ENCODE measurements at places on chromosomes 7 and 10. TPM values are rescaled to one million over a fixed set of nuclear protein-coding genes. Genes with fewer than 3 reads are reported as not detected.

DNA sequence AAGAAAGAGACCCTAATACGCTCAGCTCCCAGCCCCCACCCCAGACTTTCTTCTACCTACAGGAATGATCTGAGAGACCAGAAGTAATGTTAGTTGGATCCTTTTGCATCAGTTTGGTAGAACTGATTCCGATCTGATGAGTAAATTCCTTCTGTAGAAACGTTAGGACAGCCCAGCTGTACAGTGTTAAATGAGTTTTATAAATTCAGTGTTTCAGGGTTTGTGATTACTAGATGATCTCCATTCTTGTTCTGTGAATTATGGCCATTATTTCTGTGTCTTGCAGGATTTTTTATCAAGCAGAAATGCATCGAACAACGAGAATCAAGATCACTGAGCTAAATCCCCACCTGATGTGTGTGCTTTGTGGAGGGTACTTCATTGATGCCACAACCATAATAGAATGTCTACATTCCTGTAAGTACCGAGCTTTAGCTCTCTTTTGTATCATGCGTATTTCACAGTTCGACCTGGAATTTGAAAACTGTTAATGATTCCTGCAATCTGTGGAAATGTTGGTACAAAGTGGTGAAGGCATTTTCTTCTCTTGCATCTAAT lies 5.3 kb downstream of the BMI1 start:
- DNase-seq: no peak

DNA sequence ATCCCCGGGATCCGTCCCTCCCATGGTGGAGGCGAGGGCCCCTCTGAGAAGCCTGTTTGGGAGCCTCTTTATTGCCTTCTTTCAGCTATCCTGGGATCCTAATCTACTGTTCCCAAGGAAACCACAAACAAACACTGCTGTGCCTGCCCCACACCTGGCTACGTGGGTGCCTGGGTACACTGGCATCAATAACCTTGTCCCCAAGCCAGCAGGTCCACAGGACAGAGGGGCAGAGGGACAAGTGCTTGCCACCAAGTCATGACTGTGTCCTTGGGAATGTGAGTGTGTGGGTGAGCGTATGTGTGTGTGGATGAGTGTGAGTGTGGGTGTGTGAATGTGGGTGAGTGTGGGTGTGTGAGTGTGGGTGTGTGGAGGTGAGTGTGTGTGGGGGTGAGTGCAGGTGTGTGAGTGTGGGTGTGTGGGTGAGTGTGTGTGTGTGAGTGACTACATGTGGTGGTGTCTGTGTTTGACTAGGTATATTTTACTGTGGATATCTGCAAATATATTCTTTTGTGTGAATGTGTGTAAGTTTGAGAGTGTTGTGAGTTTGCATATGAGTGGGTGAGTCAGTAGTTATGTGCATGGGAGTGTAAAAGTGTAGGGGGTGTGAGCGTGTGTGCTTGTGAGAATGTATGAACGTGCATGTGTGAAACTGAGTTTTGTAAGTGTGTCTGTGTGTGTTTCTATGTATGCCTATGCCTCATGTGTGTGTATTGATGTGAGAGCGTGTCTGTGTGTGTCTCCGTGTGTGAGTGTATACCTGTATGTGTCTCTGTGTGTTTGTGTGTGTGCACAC lies 96.1 kb downstream of the TNS3 start:
- DNase-seq: no peak

The CDHR3 gene
- 0.74 TPM for total RNA-seq

GRCh38 chr7:23377134-23377533 lies 78.0 kb downstream of the MALSU1 start:
- no peak for DNase-seq

DNA sequence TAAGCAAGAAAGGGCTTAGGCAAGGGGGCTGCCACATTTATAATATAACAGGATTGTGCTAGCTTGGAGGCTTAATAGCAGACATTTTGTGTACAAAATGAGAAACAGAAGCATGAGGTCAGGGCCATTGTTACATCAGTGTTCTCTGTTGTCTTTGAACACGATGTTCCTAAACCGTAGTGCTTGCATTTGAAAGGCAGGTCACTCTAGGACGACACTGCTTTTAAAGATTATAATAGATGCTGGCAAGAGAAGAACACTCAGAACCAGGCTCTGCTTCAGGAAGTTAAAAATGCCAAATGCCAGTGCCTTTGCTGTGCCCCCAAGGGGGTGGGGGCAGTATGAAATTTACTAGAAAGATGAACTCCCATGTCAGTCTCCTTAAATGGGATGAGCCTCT lies 91.1 kb downstream of the SORCS3 start:
- no peak for DNase-seq

GRCh38 chr7:125481323-125481722 lies 551.7 kb upstream of the POT1 start:
- DNase-seq: no peak

The SCIN gene
- total RNA-seq: 0.06 TPM

- no peak for DNase-seq
Observed at GRCh38 chr7:158611541-158611940, 23.9 kb upstream of the PTPRN2 start.

- DNase-seq: peak; percentile 88
Observed at GRCh38 chr7:1889556-1890181, 219.6 kb downstream of the ELFN1 start.

- DNase-seq: no peak
Observed at GRCh38 chr7:158825628-158826289, 3.5 kb downstream of the ESYT2 start.

- peak; percentile 41 for DNase-seq
Observed at GRCh38 chr7:97187067-97187466, 69.6 kb downstream of the SDHAF3 start.

DNA sequence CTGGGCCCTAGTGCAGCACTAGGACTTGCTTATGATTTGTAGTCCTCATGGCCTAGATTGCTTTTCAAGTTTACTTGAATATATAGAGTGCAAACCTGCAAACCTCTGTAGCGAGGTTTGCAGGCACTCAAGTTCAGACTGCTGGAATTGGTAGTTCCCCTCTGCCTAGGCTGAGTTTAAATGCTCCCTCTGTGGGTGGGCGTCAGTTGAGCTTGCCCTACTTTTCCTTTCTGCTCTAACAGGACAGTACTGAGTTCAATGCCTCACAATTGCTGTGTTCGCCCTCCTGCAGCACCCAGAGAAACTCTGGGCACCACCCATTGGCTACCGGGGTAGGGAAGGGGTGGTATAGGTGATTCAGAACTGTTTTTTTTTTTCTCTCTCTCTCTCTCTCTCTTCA lies 31.6 kb downstream of the MYO3A start:
- no peak for DNase-seq

The NCAPG2 gene
- 57.2 TPM for total RNA-seq

DNA sequence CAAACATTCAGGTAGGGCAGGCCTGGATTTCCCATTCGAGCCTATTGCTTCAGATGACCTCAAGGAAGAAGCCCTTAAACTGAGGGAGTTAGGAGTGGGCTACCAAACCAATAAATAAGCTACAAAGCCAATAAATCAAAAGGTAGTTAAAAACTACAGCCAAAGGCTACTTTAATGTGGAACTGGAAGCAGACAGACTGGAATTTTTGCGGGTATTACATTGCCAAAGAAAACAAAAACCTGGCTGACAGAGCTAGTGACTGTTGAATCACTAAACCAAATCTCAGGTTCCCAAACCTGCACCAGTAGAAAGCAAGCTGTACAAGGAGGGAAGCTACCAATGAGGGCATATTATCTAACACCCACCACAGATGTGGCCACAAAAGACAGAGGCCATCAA lies 315.6 kb downstream of the GRM8 start:
- peak; percentile 20 for DNase-seq

The FAM25G gene
- total RNA-seq: not detected

- DNase-seq: no peak
Observed at GRCh38 chr7:1071731-1072254, 16.1 kb upstream of the GPER1 start.

The RPEL1 gene
- 0.06 TPM for total RNA-seq

The HOXA9 gene
- 1.8 TPM for total RNA-seq

The RNF148 gene
- total RNA-seq: not detected

The ZNF33A gene
- 4.8 TPM for total RNA-seq

The SH2B2 gene
- 2.2 TPM for total RNA-seq

The MMRN2 gene
- 0.06 TPM for total RNA-seq

- DNase-seq: no peak
Observed at GRCh38 chr7:66629222-66630062, 761 bp downstream of the KCTD7 start.

DNA sequence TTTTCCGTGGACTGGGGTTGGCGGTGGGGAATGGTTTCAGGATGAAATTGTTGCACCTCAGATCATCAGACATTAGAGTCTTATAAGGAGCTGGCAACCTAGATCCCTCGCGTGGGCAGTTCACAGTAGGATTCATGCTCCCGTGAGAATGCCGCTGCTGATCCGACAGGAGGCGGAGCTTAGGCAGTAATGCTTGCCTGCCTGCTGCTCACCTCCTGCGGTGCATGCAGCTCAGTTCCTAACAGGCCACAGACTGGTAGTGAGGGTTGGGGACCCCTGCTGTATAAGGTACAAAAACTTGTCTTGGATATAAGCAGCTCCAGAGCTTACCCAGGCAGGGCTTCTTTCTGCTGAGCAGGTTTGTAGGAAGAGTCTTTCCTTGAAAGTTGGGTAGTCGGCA lies 53.9 kb downstream of the SHH start:
- no peak for DNase-seq

- DNase-seq: no peak
Observed at GRCh38 chr10:24153031-24153430, 55.9 kb upstream of the KIAA1217 start.

DNA sequence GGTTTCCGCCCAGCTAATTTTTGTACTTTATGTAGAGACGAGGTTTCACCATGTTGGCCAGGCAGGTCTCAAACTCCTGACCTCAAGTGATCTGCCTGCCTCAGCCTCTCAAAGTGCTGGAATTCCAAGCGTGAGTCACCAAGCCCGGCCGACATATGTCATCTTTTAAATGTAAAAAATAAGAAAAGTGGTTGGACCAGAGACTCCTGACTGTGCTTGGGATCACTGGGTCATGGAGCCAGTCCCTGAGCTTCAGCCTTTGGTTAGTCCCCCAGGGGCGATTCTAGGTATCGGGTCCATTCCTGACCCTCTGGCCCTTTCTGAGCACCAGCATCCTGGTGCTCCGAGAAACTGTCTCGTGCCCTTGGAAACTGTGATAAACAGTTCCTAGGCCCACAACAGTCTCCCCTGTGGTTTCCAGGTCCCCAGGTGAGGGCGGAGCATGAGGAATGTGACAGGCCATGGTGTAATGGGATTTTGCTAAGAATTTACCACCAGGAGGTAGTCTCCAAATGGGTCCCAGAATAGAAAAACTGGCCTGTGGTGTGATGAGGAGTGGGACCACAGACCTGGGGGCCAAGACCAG lies 32.8 kb downstream of the UBTD1 start:
- DNase-seq: peak; percentile 41

The CLCN1 gene
- total RNA-seq: not detected

GRCh38 chr7:26627891-26628341 lies 236.5 kb downstream of the SKAP2 start:
- no peak for DNase-seq

DNA sequence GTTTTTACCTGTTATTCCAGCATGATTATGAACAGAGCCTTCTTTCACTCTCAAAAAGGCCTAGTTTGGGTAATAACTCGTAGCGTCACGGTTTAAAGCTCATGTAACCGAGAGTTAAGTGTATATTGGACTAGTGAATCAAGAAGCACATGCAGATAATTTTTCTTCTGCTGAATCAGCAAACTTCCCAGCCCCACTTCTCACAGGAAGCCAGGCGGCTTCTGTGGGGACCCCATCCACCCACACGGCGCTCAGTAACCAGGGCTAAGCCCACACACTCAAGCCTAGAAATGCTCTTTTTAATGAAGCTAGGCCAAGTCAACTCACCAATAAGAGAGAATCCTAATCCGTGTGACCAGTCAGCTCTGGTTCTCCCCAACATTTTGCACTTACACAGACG lies 191.2 kb upstream of the MGMT start:
- DNase-seq: no peak

DNA sequence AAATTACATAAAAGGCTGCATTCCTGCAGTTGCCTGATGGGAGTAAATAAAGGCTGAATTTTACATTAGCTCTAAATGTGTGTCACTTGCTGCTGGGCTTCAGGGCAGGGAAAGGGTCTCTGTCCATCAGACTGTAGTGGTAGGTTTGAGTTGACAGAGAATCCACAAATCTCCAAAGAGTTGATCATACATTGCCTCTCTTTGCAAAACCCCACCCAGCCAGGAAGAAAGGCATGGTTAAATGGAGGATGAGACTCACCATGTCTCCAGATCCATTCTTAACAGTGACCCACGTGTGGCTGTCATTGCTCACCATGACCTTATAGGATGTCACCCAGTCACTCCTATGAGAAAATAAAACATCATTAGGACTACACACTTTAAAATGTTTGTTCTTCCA lies 92.8 kb downstream of the CPXM2 start:
- no peak for DNase-seq

The NOM1 gene
- 22.1 TPM for total RNA-seq

GRCh38 chr7:36896418-36896817 lies 172.1 kb upstream of the AOAH start:
- DNase-seq: no peak

The AGAP3 gene
- 41.6 TPM for total RNA-seq

DNA sequence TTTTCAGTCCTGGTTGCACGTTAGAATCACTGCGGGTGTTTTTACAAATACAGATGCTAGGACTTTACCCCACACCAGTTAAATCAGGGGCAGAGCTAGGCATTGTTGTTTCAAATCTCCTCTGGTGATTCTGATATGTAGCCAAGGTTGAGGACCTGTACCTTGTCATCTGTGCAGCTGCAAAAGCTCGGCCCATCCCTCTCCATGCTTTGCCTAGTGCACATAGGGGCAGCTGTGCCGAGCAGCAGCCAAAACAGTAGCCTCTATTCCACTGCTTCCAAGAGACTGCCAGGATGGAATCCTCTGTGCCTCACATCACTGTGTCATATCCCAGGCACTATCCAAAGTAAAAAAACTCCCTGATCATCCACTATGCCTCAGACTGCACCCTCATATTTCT lies 181.3 kb downstream of the CDK14 start:
- DNase-seq: no peak

DNA sequence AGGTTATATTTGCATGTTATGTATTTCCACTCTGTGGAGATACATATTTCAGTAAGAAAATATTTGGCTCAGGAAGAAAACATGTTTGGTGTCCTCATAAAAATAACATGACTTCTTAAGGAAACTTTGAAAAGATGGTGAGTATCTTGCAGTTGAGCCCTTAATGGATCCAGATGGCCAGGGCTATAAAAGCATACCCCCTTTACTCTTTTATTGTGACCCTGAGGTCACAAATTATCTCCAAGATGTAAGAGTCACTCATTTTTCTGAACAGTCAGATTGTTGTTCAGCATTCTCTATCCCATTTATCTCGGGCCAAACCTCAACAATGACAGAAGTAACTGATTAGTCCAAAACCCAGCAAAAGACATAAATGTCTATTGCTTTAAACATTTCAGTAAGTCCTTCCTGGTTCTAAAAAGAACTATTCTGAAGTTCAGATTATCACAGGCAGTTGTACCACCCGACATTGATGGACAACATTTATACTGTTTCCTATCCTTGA lies 539.4 kb downstream of the PARD3 start:
- DNase-seq: no peak

Data from Daoy (cell line).